Activated CD4-positive, alpha-beta T cell treated with anti-CD3 and anti-CD28 coated beads, Interleukin-2, amount 10 ng/mL, durations not matched to agents 24 days and 14 days (primary cell): ENCODE measurements at places on chromosomes 7 and 10. TPM values are rescaled to one million over a fixed set of nuclear protein-coding genes. Genes with fewer than 3 reads are reported as not detected.

LDB3 gene
- 0.07 TPM in 1 of 2 replicates, not detected in the other for total RNA-seq

DENND2A gene
- not detected in 2 replicates for total RNA-seq

MINDY3 gene
- 16.3 and 20.1 TPM in 2 replicates for total RNA-seq

GRCh38 chr7:97002555-97003261 lies 2.6 kb upstream of the DLX6 start:
- no peak for DNase-seq

- DNase-seq: peak; percentile 71
These were observed 45.1 kb downstream of the PIP4K2A start for GRCh38 chr10:22669163-22669711.

DNA sequence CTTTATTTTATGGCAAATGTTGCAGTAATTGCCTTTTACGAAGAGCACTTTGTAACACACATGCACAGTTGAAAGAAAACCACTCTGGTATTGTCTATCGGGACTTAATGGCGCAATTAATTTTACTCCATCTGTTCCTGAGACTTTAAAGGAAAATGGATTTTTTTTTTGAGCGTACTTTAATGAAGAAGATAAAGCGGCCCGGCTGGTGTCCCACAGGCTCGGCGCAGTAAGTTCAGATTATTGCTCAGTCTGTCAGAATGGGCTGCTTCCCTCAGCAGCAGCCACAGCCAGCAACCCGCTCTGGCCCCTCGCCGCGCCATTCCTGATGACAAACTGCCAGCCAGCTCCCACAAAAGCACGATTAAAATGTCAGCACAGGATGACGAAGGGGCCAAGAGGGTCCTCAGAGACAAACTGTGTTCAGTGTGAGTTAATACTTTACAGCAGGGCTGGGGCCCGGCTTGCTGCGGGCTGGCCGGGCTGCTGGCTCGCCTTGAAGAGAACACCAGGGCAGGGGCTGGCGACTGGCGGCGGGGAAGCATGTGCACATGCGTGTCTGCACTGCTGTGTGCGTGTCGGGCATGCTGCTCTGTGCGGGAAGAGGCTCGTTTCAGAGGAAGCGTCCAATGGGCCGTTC lies 501.0 kb upstream of the GALNT17 start:
- DNase-seq: no peak

AMZ1 gene
- total RNA-seq: not detected in 2 replicates

CYP26A1 gene
- not detected in 2 replicates for total RNA-seq

GRCh38 chr7:114786455-114786854 lies 135.4 kb upstream of the MDFIC start:
- DNase-seq: peak; percentile 64
